ENCODE measurements at places on chromosomes 6 and 20. TPM values are rescaled to one million over a fixed set of nuclear protein-coding genes. Genes with fewer than 3 reads are reported as not detected.

CDC25B gene
- total RNA-seq = 37.7 TPM

MCCD1 gene
- not detected for total RNA-seq

POPDC3 gene
- 48.5 TPM for total RNA-seq

TMEM14B gene
- total RNA-seq = 74.1 TPM

KCNK16 gene
- not detected for total RNA-seq

PAK5 gene
- 0.04 TPM for total RNA-seq

INSM1 gene
- total RNA-seq = 0.04 TPM

RIMS1 gene
- 5.7 TPM for total RNA-seq

KCNG1 gene
- 0.44 TPM for total RNA-seq

FAM209B gene
- 0.13 TPM for total RNA-seq

FNDC1 gene
- total RNA-seq = 73.6 TPM

OOEP gene
- total RNA-seq = not detected

KIF6 gene
- total RNA-seq = 1.1 TPM

SRMS gene
- not detected for total RNA-seq

Data from muscle of leg (tissue), 16 donors.